ENCODE measurements at places on chromosomes 1 and 21. TPM values are rescaled to one million over a fixed set of nuclear protein-coding genes. Genes with fewer than 3 reads are reported as not detected.

TFAP2E gene
- 1.4 TPM for total RNA-seq

NDUFS5 gene
- 878 TPM for total RNA-seq

CCDC185 gene
- 0.56 TPM for total RNA-seq

ACTN2 gene
- 1.9 TPM for total RNA-seq

DNA sequence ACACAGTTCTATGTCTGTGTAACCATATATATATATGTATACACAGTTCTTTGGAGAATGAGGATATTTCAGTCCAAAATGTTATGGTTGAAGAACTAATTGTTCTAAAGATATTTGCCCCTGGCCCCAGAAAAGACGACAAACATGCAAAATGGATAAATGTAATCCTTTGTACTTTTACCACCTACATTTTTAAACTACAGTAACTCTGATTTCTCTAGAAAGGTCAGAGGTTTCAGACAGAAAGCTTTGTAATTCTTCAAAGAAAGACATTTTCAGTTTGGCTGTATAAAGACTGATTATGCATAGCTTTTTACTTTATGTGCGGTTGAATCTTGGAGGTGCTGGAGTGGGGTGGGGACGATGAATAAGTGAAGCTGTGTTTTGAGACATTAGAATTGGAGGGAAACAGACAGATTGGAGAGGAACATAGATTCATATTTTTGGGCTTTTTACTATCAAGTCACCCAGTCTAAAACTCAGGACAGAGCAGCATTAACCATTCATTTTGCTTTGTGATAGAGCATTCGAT, 16.6 kb downstream of the NFIA start:
- DNase-seq, result no peak
- no peaks in the 10 kb centered on the region for H3K36me3 ChIP-seq
- no peaks in the 10 kb centered on the region for H3K4me1 ChIP-seq
- H3K4me3 ChIP-seq, result no peak overlapping the region

Data from GM23338 (cell line).